ENCODE measurements at places on chromosomes 7 and 10. TPM values are rescaled to one million over a fixed set of nuclear protein-coding genes. Genes with fewer than 3 reads are reported as not detected.

Gene EN2
- total RNA-seq, result not detected

Gene ZNF107
- total RNA-seq, result 3.4 TPM

Gene A1CF
- not detected for total RNA-seq

Gene ENTPD1
- total RNA-seq, result 64.6 TPM

Gene USP54
- total RNA-seq, result 114 TPM

Gene SPDYE11
- not detected for total RNA-seq

Gene IRF5
- total RNA-seq, result 29.4 TPM

Gene TCAF1
- 42.6 TPM for total RNA-seq

Gene SPDYE8
- not detected for total RNA-seq

Gene CYP2W1
- not detected for total RNA-seq

Gene SLC13A1
- not detected for total RNA-seq

Gene NCF1
- 32.8 TPM for total RNA-seq

Gene FZD1
- 25.7 TPM for total RNA-seq

Gene EMX2
- total RNA-seq, result not detected

Gene ZNF438
- total RNA-seq, result 14.4 TPM

Gene CCDC172
- total RNA-seq, result not detected

Gene MOGAT3
- not detected for total RNA-seq

Gene GPR85
- total RNA-seq, result 2.9 TPM

Gene MORN4
- 3.8 TPM for total RNA-seq

Gene GPER1
- 11.1 TPM for total RNA-seq

Gene IGFBP3
- 87.0 TPM for total RNA-seq

Gene CYP3A7
- 1.6 TPM for total RNA-seq

Gene SLC18A2
- 5.2 TPM for total RNA-seq

Gene SLC18A3
- total RNA-seq, result not detected

Gene STEAP1
- total RNA-seq, result 5.7 TPM

Gene CRYGN
- total RNA-seq, result not detected

Gene TSPAN15
- total RNA-seq, result 47.3 TPM

Gene PWWP2B
- 26.0 TPM for total RNA-seq

Gene NKX1-2
- total RNA-seq, result not detected

Gene SORCS3
- total RNA-seq, result not detected

Gene THSD7A
- total RNA-seq, result 8.0 TPM

Gene SNCG
- total RNA-seq, result 17.2 TPM

Gene SAP25
- total RNA-seq, result 6.4 TPM

Gene SLC26A3
- total RNA-seq, result not detected

Gene GNGT1
- not detected for total RNA-seq

Gene NAPEPLD
- 13.3 TPM for total RNA-seq

Gene ZNF503
- total RNA-seq, result 36.2 TPM

Gene SDK1
- 10.4 TPM for total RNA-seq
